CD4-positive, alpha-beta T cell treated with Interleukin-15 for 1 hour (primary cell): ENCODE measurements at places on chromosomes 11 and 22.

- no peak for DNase-seq
Measured at GRCh38 chr11:132604431-132604830, 927.9 kb downstream of the OPCML start.

GRCh38 chr22:45631140-45631840, 40.3 kb upstream of the ATXN10 start:
- DNase-seq: no peak

GRCh38 chr11:121194731-121195596, 93.9 kb downstream of the TECTA start:
- peak; percentile 17 for DNase-seq

DNA sequence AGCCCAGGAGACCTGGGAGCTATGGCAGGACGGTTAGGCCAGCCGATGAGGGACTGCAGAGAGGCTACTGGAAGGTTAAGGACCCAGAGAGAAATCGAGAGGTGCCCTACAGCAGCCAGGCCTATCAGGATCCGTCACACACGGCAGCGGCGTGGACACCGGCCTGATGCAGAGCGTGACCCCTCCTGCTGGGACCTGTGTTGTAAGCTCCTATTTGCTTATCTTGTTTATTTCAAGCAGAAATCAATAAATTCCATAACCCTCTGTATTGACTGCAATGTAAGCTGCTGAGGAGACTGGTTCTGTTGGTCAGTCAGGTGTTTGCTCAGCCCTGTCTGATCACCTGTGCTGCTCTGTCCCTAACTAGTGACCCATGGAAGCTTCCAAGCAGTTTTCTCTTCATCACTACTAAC, 39.9 kb downstream of the PPP2R1B start:
- no peak for DNase-seq

DNA sequence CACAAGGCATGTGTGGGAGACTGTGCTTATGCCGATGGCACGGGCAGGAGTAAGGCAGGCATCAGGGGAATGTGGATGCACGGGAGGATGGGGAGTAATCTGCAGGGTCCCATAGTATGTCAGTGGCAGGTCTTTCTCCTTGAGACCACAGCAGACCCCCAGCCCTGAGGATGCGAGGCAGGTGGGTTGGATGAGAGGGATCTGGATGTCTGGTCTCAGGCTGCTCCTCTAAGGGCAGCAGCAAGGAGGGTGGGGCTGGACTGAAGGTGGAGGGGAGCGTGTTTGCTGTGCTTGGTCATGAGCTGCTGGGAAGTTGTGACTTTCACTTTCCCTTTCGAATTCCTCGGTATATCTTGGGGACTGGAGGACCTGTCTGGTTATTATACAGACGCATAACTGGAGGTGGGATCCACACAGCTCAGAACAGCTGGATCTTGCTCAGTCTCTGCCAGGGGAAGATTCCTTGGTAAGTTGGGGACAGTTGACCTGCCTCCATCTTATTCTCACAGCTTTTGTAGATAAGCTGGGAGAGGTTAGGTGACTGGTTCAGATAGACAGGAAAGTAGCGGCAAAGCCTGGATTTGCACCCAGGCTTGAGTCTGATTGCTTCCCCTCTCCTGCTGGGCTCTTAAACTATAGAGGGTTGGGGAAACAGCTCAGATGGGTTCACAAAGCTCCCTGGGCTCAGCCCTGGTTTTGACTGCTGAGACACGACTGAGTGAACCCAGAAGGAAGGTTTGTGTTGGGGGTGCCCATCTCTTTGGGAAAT, at the start of gene APOL1:
TSS of gene APOL1 (plus strand) at position 380 of the 769 bp plus-strand sequence. CDS start 1,823 bp downstream, outside the sequence.
- DNase-seq: peak; percentile 46

DNA sequence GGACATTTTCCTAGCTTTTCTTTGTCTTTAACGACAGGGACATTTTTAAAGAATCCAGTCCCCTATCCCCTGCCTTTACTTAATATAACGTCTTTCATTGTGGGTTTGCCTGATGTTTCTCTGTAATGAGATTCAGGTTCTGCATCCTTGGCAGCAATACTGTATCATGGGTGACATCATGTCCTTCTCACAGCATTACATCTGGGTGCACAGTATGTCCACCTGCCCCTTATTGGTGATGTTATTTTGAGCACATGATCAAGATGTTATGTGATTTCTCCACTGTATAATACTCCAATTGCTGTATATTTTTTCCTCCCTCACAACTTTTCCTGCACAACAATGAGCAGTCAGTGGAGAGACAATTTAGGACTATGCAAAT, 9.7 kb upstream of the STK33 start:
- DNase-seq: no peak

GRCh38 chr11:72482211-72482812, 48.0 kb upstream of the CLPB start:
- DNase-seq: peak; percentile 63

DNA sequence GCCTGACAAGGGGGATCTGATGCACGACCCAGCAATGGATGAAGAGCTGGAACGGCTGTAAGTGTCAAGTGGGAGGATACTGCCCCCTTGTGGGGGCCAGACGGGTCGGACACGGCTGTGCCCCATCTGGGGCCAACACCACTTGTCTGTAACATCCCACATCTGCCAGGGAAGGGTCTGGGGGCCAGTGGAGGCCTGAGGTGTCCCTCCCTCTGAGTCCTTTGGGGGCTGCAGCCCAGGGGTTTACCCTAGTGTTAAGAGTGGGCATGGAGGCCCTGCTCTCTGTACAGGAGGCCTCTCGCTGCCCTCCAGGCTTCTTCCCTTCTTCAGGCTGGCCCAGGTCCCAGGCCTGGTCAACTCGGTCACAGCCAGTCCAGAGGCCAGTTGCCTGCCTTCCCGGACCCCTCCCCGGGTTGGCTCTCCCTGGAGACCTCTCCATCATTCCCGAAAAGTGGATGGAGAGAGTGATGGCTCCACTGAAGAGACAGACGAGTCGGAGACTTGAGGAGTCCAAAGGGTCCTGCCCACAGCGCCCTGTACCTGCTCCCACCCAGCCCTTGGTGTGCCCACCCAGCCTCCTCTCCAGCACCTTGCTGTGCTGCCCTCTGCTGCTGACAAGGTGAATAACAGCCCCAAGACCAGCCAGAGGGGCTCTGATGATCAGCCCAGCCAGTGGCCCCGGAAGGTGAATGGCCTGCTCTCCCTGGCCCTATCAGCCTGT, 15.4 kb downstream of the ARFGAP2 start:
- DNase-seq: peak; percentile 54

DNA sequence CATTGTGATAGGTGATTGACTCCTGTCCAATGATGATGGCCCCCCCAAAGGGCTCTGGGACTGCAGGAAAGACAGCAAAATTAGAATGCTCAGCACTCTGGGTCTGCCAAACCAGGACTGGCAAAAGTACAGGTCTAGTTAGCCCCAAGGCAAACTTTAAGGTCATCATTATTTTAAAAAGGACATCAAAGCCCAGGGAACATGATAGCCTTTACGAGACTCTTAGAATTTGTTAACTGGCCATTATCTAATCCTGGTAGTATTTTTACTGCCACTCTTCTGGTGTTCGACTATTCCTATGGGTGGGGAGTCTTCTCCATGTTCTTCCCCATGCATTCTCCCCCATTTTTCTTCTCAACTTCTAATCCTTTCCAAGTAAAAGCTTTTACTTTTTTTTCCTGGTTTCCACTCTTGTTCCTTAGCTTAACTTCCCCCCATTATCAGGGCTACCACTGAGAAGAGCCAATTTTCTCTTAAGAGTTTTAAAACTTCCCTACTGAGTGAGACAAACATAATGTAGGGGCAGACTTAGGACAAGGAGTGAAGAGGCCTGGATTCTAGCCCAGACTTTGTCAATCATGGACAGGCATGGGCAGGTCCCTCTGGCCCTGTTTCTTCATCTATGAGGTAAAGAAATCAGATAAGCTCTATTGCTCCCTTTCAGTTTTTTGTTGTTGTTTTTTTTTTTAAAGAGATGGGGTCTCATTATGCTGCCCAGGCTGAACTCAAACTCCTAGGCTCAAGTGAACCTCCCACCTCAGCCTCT, 7.1 kb downstream of the DDB1 start:
- DNase-seq: no peak

- DNase-seq: no peak
Measured at GRCh38 chr22:47571616-47572015, 809.2 kb downstream of the TBC1D22A start.

- DNase-seq: no peak
Measured at GRCh38 chr22:19287889-19288288, 3.6 kb downstream of the CLTCL1 start.

GRCh38 chr22:42091455-42091782, 847 bp upstream of the NDUFA6 start:
- no peak for DNase-seq

GRCh38 chr22:20271114-20271994, 3.2 kb upstream of the RTN4R start:
- no peak for DNase-seq

DNA sequence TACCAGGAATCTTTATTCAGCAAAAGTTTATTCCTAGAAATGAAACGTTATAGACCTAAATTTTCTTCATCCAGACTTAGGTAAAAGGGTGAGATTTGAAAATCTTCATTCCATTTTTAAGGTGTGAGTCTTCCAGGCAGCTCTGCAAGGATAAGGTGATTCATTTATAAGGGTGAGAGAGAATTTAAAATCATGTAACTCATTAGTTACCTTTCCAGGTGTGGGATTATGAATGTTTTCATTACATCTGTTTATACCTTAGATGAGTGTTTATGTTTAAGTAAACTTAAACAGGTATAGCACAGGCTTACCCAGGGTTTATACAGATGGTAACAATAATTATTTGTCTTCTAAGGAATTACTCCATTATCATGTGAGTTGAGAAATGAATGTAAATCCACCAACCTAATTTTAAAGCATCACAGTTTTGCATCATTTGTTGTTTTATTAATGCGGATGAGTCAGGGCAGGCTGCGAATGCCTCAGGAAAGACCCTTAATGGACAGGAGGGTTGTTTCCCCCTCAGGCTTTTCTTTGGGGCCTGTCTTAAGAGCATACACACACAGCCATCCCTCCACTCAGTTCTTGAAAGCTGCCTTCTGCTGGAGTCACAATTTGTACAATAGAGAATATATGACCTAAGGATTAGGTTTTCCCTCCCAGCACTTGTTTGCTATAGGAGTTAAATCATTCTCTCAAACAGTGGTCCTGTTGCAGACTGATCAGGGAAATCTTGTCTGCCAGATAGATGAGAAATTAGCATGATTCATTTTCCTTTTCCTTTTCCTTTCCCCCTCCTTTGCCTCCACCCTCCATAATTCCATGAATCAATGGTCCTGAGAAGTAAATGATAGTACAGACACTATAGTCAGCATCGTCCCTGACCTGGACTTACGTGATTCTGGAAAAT, 3.0 kb downstream of the PRSS23 start:
- no peak for DNase-seq

DNA sequence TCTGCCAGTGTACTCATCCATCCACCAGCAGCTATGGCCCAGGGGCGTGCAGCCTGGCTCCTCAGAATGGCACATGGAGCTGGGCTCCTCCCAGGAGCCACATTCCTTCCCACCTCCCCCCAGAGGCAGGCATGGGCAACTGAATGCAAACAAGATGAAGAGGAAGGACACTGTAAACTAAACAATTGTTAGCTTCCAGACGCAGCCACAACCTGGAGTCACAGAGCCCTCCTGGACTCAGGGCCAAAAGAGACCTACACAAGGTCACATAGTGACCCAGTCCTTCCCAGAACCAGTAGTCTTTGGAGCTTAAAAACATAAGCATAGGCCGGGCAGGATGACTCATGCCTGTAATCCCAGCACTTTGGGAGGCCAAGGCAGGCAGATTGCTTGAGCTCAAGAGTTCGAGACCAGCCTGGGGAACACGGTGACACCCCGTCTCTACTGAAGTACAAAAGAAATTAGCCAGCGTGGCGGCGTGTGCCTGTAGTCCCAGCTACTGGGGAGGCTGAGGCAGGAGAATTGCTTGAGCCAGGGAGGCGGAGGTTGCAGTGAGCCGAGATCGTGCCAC, 30.7 kb upstream of the CLDN5 start:
- DNase-seq: no peak

DNA sequence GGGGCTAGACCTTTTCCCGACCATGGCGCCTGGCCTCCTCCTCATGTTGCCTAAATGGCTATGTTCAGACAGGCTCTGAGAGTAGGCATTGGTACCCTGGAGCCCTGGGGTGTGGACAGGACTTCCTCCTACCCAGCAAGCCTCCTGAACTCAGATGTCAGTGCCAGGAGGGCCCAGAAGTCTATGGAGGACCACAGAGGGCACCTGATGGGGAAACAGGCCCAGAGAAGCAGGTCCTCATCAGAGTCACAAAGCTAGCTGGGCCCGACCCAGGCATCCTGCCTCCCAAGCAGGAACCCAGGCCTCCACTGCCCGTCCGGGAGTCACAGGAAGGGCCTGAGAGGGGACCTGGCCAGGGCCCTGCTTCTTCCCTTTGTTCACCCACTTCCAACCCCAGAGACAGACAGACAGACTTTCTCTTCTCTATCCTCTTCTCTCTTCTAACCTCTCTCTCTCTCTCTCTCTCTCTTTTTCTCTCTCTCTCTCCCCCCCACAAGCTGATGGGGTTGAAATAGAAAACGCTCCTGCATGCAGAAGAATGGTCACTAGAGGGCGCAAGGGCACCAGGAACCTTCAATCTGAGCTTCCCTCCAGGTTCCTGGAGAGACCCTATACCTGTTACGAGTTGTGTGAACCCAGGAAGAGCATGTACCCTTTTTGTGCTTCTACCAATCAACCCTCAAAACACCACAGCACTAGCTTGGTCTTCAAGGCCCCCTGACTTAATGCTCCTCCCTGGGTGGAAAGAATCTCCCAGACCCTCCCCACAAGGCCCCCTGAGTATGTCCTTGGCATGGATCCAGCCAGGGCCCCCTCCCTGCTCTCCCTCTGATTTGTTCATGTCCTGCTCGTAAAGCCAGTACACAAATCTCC, 27.1 kb downstream of the ARAP1 start:
- DNase-seq: peak; percentile 85

GRCh38 chr22:29722587-29722986, 2.8 kb downstream of the CABP7 start:
- no peak for DNase-seq

DNA sequence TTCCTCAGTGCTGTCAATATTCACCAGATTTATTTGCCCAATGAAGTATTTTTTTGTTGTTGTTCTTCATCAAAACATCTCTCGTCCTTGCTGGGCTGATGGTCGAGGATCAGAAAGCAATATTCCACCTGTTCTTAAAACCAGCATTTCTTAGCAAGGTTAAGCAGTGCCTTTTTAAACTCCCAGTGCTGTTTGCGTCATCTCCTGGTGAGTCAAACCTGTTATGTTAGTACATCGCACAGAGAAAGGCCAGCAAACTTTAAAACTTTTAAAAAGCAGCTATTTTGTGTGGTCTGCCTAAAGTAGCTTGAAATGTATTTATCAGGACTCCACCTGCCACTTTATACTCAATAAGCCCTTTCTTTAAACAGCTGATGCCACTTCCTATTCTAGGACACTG, 802.0 kb downstream of the KCNA4 start:
- DNase-seq: no peak

- peak; percentile 32 for DNase-seq
Measured at GRCh38 chr11:2156416-2157182, 4.4 kb downstream of the INS start.

DNA sequence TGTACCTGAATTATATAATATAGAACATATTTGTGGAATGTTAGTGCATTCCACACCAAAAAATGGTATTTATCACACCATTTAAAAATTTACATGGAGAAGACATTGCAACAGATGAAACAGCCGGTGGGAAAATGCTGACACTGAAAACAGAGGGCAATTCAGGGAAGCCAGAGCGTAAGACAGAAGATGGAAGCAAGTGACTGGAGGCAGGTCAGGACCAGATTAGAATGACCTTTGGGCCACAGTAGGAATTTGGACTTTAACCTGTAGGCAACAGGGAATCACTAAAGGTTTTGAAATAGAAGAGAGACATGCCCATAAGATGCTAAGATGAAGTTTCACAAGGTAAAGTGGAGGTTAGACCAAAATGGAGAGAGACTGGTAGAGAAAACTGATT, 60.5 kb downstream of the METTL15 start:
- no peak for DNase-seq

- no peak for DNase-seq
Measured at GRCh38 chr11:111834432-111835163, 36.8 kb downstream of the ALG9 start.
